ENCODE measurements at places on chromosomes 7 and 10. TPM values are rescaled to one million over a fixed set of nuclear protein-coding genes. Genes with fewer than 3 reads are reported as not detected.

The ERVW-1 gene
- total RNA-seq, result not detected

The SYT15B gene
- 0.24 TPM for total RNA-seq

The SEC23IP gene
- total RNA-seq, result 83.3 TPM

The ANKRD22 gene
- not detected for total RNA-seq

The CNTNAP2 gene
- total RNA-seq, result not detected

GRCh38 chr10:132219486-132219885, 32.7 kb downstream of the DPYSL4 start:
- DNase-seq, result no peak
- no peaks in the 10 kb centered on the region for H3K4me1 ChIP-seq
- H3K36me3 ChIP-seq, result peaks cover 7% of the 10 kb centered on the region
- no peak overlapping the region for H3K27ac ChIP-seq
- no peak overlapping the region for H3K4me3 ChIP-seq

DNA sequence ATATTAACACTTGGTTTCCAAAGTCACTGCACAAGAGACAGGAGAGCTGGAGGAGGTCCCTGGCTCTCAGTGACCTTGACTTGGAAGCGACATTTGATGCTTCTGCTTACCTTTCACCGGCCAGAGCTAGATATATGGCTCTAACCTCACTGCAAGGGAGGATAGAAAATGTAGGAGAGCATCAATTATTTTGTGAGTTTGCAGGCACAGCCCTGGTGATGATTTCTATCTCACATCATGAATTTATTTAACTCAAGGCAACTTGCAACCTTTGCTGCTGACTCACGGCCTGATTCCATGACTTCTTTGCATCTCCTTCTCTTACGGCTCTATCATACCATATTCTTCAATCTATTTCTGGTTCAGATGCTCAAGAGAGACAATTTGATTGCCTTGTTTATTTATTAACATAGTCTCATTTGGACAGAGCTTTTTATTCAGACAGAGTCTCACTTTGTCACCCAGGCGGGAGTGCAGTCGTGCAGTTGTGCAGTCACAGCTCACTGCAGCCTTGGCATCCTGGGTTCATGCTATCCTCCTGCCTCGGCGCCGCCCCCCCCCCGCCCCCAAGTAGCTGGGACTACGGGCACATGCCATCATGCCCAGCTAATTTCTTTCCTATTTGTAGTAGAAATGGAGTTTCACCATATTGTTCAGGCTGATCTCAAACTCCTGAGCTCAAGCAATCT, 196.0 kb downstream of the REEP3 start:
- no peak overlapping the region for H3K4me3 ChIP-seq
- no peak for DNase-seq
- H3K4me1 ChIP-seq, result peaks cover 62% of the 10 kb centered on the region
- H3K27me3 ChIP-seq, result no peaks in the 10 kb centered on the region
- no peak overlapping the region for H3K27ac ChIP-seq
- H3K36me3 ChIP-seq, result no peaks in the 10 kb centered on the region

DNA sequence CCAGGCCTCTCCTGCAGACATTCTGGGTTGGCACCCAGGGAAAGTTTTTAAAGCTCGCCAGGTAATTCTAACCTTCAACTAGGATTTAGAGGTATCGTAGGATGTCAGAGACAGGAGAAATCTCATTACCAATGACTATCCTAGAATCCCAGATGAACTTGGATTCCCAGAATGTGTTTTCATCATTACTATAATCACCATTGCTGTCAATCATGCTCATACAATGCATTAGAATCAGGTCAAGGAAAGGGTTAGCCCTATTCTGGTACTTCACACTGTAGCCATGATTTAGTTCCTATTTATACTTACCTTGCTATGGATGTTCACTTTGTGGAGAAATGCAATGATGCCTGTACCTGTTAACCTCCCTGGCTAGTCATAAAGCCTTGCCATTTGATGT, 67.0 kb upstream of the GPR158 start:
- DNase-seq, result no peak
- no peak overlapping the region for H3K27ac ChIP-seq
- no peaks in the 10 kb centered on the region for H3K4me1 ChIP-seq
- H3K4me3 ChIP-seq, result no peak overlapping the region

GRCh38 chr7:6533893-6534495, 17.3 kb downstream of the GRID2IP start:
- peaks cover 57% of the 10 kb centered on the region for H3K27me3 ChIP-seq
- H3K4me3 ChIP-seq, result no peak overlapping the region
- H3K36me3 ChIP-seq, result no peaks in the 10 kb centered on the region
- H3K27ac ChIP-seq, result no peak overlapping the region
- no peak for DNase-seq
- no peaks in the 10 kb centered on the region for H3K4me1 ChIP-seq

DNA sequence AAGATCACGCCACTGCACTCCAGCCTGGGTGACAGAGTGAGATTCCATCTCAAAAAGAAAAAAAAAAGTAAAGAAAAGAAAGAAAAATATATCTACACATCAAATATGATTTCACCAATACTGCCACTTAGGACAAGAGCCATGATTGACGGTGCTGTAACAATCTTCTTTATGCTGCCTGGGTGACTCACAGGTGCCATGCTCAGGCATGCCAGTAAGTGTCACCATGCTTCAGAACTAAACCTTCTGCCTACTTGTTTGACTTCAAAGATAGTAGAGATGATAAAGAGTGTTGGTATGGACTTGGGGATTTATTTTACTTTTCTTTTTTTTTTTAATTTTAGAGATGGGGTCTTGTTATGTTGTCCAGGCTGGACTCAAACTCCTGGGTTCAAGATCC, 33.6 kb upstream of the DNMBP start:
- H3K27ac ChIP-seq, result peak overlapping the region; percentile 84
- H3K4me3 ChIP-seq, result no peak overlapping the region
